ENCODE measurements at places on chromosomes 1 and 21.

- DNase-seq = no peak
These were observed 93.2 kb upstream of the HNRNPU start for GRCh38 chr1:244957525-244957924.

DNA sequence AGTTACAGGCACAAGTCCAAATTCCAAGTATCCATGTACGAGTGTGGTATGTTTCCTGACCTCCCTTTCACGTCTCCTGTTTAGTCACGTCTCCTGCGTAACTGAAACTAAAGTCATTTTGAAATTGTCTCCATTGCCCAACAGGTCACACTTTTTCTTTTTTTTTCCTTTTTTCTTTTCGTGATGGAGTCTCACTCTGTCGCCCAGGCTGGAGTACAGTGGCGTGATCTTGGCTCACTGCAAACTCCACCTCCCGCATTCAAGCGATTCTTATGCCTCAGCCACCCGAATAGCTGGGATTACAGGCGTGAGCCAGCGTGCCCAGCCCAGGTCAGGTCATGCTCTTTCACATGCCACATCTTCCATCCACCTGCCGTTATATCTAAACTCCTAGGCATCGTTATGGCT lies 38.2 kb downstream of the L1TD1 start:
- DNase-seq = no peak

GRCh38 chr1:185966471-185966870 lies 232.3 kb downstream of the HMCN1 start:
- DNase-seq = no peak

DNA sequence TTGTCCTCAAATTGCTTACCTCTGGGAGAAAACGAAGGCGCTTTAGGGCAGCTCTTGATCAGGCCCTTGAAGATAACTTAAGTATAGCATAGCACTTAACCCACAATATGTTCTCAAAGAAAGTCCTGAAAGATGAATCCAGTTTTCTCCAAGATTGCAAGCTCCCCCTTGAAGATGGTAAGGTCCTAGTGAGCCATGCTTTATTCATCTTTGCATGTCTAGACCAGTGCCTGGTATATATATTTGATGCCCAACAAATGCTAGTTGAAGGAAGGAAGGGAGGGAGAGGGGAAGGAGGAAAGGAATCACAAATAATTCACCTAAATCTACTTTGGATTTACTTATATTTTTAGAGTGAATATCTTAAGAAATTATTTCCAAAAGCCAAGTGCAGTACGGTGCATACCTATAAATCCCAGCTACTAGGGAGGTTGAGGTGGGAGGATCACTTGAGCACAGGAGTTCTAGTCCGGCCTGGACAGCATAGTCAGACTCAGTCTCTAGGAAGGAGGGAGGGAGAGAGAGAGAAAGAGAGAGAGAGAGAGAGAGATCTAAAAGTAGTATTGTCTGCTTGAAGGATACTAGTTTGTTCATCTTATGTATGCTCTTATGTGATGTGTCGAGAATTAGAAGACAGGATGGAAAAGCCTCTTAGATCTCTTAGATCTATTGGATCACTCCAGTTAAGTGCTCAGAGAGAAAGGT lies 25.0 kb downstream of the PBX1 start:
- DNase-seq = no peak

GRCh38 chr1:61419196-61419595 lies 305.7 kb downstream of the TM2D1 start:
- DNase-seq = no peak

GRCh38 chr1:12046749-12047119 lies 16.4 kb upstream of the TNFRSF8 start:
- DNase-seq = no peak

DNA sequence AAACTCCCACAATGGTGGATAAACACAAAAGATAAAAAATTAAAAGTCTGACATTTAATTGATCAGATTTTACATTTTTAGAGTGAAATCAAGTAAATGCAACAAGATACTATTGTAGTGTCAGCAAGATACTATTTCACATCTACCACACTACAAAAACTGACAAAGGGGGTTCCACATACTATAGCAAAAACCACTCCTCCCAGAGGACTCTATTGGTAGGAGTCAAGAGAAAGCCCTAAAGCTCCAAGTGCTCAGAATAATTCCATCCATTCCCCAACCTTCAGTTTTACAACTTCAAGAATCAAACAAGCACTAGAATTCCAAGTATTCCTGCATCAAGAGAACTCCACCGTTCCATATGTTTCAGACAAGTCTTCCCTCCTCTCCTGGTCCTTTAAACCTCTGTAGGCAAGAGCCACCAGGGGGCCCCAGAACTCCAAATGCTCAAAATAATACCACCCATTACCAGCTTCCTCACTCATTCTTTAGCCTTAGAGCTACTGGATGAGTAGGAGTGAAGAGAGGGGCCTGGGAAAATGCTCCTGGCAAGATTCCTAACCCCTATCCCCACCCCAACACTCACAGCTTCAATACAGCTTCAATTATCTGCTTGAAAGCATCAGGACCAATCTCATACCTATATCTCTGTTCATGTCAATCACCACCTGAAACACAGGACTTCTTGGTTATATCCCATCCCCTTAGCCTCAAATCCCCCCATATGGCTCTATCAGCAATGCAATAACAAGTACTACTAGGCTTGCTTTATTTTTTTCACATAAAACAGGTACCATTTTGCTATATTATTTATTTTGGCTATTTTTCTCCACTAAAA lies 9.9 kb downstream of the TOR1AIP2 start:
- DNase-seq = peak; percentile 55

DNA sequence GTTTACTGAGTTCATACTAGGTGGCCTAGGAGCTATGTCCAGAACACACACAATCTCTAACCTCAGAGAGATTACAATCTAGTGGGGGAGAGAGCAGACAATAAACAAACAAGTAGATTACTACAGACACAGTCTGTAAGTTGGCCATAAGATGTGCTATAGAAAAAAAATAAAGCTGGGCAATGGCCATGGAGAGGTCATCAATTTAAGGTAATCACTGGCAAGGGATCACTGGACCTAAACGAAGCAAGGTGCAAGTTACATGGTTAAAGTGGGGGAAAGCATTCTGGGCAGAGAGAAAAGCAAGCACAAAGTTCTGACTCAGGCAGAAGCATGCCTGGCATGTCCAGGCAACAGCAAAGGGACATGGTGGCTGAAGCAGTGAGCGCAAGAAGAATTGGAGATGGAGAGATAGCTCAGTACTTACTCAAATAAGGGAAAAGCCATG lies 147.0 kb downstream of the RERE start:
- no peak for DNase-seq

GRCh38 chr1:160353223-160353622 lies 10.0 kb downstream of the NCSTN start:
- no peak for DNase-seq

DNA sequence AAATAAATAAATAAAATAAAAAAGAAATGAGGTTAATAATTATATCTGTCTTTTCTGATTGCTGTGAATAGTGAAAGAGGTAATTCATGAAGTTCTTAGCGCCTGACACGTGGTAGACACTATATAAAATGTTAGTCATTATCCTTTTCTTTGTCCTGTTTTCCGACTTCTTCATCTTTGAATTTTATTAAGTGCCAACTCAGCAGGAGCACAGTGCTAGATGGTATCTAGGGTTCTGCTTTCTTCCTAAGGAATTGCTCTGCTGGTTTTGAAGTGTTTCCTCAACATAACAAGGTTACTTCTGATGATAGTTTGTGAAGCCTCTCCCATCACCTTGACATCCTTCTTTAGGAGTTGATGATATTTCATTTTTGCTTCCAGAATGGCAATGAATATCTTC lies 227.0 kb downstream of the DNM3 start:
- no peak for DNase-seq

DNA sequence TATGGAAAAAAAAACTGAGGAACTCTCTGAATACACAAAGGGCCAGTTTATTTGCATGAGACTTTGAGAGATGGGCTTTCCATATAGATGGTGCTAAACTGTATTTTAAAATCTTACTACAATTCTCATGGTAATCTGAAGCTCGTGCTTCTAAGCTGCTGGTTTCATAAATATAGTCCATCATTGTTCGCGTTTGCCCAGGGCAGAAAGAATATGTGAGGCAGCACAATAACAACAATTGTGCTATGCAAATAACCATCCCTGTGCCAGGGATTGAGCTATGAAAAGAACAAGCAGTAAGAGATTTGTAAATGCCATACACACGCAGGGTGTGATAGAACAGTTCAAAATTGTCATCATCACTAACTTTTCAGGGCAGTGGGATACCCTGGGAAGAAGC lies 4.9 kb upstream of the EPS15 start:
- no peak for DNase-seq

DNA sequence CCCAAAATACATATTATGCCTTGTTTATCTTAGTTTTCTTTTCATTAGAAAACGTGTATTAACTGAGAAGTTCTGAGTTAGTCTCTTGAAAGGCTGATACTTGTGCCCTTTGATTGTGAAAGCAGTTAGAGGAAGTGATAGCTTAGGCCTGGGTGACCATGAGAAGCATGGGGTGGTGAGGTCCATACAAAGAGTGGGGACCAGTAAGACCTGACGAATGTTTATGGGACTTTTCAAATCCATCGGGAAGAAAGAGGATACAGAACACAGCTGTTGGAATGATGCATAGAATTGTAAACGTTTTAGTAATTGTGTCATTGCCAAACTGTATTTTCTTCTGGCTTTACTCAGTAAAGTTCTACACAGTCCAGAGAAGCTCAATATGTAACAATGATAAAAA lies 259.8 kb downstream of the LMO4 start:
- no peak for DNase-seq

DNA sequence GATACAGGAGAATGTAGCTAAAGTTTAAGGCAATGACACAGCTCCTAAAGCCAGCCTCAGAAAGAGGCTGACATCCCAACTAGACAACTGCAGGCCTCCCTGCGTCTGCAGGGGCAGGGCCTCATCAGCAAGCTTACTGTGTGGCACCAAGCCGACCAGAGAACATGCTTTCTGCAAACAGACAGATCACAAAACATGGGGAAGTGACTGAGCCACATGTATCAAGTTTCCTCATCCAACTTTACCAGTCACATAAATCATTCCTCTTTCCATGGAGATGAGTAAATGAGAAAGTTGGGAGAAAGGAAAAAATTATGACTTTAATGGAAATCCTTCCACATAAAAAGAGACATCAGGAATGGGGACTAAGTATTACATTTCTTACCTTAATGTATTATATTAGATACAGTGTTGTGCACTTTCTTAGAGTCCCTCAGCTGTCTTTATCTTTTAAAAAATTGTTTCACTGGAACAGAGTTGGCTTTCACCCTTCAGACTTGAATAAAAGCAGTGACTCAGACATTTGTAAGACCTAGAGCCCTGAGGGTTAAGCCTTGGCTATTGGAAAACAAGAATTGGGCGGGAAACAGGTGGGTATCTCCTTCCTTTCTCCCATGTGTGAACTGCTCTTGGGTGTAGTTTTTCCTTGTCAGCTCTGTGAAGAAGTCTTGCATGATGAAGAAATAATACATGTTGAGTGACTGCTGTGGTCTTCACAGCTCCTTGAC lies 305.7 kb upstream of the SNX7 start:
- DNase-seq = no peak

DNA sequence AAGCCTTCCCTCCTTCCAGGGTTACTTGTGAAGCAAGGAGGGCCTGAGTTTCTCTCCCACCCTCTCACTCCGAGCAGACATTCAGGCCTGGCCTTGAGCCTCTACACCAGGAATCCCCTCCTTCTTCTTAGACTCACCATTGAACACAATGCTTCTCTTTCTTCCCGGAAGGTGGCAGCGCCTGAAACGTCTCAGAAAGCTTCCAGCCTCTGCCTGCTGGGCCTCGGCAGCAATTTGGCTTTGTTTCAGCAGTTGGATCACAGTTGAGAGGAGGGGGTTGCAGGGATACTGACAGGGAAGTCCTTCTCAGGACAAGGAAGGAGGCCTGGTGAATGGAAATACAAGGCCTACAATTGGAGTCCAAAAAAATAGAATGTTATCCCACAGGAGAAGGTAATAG lies 6.3 kb downstream of the CLDN8 start:
- no peak for DNase-seq

DNA sequence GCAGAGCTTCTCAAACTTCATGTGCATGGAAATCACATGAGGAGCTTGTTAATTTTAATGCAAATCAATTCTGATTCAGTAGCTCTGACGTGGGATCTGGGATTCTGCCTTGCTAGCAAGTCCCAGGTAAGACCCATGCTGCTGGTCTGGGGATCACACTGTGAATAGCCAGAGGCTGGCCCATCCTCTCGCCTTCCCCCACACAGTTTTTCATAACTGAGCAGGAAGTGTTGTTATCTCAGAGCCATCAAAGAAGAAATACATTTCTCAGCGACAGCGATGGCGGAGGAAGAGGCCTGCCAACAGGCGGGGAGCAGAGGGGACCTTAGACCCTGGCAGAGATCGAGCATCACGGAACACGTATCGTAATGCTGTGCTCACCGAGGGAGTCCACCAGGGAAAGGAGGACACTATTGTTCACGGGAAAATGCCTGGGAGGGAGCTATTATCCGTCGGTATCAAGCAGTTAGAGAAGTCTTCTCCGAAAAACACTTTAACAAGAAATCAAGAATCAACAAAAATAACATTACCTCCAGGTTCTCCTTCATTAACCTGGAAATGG lies 268.9 kb upstream of the TMEM51 start:
- no peak for DNase-seq

- DNase-seq = no peak
These were observed 48.2 kb upstream of the BTG3 start for GRCh38 chr21:17660862-17661261.

DNA sequence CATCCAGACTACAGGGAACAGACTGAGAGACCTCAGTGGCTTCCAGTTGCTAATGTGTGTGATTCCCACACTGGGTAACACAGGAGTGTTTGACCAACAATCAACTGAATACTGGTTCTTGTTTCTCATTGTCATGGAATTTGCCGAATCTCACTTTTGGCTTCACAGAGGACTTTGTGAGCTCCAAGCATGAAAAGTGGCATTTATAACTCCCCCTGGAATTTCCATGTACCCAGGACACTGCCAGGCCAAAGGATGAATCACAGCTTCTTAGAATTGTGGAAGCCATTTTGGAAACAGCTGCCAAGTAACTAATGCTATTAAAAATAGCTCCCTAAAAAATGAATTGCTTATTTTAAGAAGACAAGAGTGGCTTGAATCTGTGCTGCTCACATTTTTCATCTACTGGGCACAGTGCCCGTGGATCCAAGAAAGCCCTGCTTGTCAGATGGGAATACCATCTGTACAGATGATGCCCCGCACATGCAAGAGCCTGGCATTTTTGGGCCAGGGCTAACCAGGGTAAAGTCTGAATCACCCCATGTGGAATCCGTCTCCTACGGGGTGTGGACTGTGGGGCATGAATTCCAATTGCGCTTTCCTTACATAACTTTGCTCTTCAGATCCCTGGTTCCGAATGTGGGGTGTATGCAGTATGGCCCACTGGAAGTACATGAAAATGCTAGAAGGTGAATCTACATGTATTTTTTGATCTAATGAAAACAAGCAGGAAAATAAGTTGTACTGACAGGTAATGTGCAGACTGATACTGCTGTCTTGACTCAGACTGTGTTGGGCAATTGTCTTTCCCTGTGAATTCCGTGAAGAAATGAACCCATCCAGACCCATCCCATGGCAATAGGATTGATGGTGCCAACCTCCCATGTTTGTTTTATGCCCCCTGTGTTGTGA lies 487.3 kb downstream of the SIPA1L2 start:
- no peak for DNase-seq

Measured in activated CD4-positive, alpha-beta T cell treated with anti-CD3 and anti-CD28 coated beads, Interleukin-2, amount 50 U/mL, for 1 hour (primary cell).